ENCODE measurements at places on chromosomes 7 and 10. TPM values are rescaled to one million over a fixed set of nuclear protein-coding genes. Genes with fewer than 3 reads are reported as not detected.

DNA sequence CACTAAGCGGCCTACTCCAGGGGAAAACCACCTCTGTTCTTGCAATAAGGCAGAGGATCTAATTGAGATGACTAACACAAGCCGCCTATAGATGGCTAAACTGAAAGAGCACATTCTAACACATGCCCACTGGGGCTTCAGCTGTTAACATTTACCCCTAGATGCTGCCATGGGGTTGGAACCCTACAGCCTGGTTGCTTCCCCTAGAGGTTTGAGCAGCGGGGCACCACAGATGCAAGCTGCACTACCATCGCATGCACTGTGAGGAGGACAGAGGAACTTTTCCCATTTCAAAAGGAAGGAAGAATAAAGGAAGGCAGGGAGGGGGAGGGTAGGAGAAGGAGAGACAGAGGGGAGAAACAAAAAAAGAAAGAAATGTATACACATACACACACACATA is 465.8 kb upstream of the PCDH15 start:
- no peak for DNase-seq

GRCh38 chr7:94907811-94908322 is 473 bp downstream of the PPP1R9A start:
- DNase-seq: no peak

DNA sequence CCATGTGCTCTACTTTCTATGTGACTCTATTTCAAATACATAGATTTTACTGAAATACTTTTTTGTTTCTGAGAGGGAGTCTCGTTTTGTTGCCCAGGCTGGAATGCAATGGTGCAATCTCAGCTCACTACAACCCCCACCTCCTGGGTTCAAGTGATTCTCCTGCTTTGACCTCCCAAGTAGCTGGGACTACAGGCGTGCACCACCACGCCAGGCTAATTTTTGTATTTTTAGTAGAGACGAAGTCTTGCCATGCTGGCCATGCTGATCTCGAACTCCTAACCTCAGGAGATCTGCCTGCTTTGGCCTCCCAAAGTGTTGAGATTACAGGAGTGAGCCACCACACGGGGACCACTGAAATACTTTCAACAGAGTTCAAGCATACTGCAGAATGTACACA is 3.5 kb downstream of the IDI1 start:
- DNase-seq: no peak

GRCh38 chr7:99739699-99740572 is 4.9 kb upstream of the CYP3A7 start:
- DNase-seq: no peak

GRCh38 chr7:585229-585711 is 65.6 kb upstream of the PDGFA start:
- no peak for DNase-seq

GRCh38 chr7:87648316-87648715 is 20.1 kb downstream of the RUNDC3B start:
- no peak for DNase-seq

- no peak for DNase-seq
Observed at GRCh38 chr7:71312755-71313490, 181.0 kb downstream of the GALNT17 start.

GRCh38 chr10:78645169-78645686 is 423.5 kb upstream of the ZMIZ1 start:
- no peak for DNase-seq

DNA sequence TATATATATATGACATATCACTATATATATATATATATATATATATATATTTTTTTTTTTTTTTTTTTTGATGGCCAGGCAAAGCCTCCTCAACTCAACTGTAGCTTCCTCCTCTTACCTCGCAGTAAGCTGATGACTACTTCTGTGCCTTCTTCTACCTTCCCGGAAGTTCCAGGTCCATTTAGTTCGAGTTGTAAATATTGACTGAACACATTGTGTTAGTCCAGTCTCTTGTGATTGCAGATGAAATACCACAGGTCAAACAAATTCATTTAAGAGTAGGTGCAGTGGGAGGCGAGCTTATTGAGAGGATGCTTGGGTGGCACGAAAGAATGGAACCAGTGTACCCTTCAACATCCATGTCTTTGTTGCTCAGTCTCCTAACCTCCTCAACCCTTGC is 144.6 kb downstream of the ST7 start:
- no peak for DNase-seq

- DNase-seq: no peak
Observed at GRCh38 chr7:133139350-133139749, 57.5 kb upstream of the CHCHD3 start.

- DNase-seq: no peak
Observed at GRCh38 chr10:132555648-132556575, 18.3 kb downstream of the INPP5A start.

DNA sequence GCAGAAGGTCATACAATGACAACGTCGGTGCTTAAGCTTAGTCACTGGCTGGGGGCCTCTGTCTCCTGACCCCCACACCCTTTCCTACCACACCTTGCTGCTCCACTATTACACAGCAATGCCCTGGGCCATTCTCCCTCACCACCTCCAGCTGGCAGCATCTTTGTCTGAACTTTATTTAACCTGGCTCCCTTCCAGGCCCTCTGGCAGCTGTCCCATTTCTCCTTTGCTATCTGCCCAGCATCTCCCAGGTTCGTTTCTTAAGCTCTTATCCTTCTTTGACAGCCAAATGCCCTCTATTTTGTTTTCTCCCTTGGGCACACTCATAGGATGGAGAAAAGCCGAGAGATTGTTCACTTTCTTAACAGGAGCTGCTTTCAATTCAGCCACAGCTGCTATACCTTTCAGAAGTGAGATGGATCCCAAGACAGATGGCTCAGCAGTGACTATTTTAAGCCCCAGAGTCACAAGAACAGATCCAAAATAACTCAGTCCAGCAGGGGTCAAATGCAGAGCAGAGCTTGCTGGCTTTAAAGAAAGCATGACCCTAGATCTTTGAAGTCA is 1277.1 kb upstream of the AUTS2 start:
- DNase-seq: peak; percentile 79

DNA sequence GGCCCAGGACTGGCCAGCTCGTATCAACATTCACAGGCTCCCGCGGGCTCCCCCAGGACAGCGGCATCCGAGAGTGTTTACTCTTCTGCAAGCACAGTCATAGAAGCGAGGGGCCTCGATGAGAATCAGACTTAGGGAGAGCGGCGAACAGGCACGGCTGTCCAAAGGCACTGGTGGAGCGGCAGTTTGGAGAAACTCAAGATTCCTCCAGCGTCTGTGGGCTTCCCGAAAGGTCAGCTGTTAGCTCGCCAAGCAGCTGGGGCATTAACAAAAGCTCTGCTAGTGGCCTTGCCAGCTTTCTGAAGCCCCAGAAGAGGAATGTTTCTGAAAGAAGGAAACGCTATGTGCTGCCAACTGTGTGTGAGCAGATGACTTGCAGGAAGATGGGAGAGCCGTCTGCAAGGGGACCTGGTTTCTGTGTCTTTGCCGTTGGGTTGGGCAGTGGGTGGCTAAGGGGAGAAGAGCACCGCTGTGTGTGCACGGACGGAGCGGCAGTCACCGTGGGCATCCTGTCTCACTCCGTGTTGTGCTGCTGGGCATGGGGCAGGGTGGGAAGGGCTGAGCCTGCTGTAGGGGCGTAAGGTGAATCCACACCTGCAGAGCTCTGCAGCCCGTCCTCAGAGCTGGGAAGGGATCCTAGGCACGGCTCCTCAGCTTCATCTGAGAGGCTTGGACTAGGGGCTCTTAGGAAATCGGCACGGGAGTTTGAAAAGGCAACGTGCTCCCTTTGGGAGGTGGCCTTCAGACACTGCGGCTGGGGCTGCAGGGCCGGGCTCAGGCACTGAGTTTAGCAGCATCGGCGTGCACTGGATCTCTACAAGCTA is 42.1 kb downstream of the AMZ1 start:
- DNase-seq: peak; percentile 49

GRCh38 chr7:47968847-47969774 is 10.3 kb downstream of the HUS1 start:
- DNase-seq: no peak

DNA sequence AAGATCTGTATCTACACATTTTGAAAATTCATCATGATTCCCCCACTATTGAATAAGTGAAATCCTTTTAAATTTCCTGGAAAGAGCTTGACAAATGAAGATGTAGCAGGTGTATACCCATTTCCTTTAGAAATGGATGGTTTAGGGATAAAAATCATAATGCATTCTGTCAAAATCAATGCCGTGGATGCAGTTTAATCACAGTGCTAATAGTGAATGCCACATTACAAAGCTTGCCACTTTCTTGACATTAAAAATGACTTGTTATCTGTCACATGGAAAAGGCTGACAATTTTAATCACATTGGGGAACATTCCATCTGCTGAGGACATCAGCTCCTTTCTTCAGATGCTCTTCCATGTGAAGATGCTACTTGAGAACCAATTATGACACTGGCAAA is 229.6 kb downstream of the GPAM start:
- DNase-seq: no peak

DNA sequence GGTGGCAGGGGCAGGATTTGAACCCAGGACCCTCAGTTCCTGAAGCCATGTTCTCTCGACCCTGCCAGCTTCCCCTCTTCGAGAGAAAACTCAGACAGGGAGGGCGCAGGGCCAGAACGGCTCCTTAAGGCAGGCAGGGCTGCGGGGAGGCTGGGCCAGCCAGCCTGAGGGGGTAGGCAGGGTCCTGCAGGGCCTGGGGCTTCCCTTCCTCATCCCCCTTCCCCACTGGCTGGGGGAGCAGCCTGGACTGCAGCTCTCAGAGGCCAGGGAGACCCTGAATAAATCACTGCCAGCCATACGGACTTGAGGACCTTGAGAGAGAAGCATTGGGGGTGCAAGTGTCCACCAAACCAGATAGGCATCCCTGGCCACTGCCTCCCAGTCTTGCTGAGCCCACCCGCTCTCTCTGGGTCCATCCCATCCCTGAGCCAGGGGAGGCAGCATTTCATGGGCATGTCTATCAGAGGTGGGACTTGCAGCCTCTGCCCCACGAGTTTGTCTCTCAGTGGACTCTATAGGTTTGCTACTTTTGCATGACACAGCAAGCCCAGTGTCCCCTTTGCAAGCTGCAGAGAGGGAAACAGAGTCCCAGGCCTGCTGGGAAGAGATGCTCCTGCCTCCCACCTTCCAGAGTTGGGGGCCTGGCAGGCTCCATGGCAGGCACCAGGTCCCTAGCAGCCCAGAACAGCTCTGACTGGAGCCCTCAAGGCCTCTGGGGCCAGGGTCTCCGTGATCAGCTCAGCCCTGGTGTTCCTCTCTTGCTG is 70.9 kb downstream of the MYL10 start:
- DNase-seq: peak; percentile 39

GRCh38 chr10:117537436-117537903 is 5.1 kb upstream of the EMX2 start:
- no peak for DNase-seq

- no peak for DNase-seq
Observed at GRCh38 chr10:50456719-50457118, 167.0 kb downstream of the SGMS1 start.

- DNase-seq: no peak
Observed at GRCh38 chr7:55107946-55108345, 89.1 kb downstream of the EGFR start.

- no peak for DNase-seq
Observed at GRCh38 chr7:139745678-139746143, 32.1 kb downstream of the HIPK2 start.

DNA sequence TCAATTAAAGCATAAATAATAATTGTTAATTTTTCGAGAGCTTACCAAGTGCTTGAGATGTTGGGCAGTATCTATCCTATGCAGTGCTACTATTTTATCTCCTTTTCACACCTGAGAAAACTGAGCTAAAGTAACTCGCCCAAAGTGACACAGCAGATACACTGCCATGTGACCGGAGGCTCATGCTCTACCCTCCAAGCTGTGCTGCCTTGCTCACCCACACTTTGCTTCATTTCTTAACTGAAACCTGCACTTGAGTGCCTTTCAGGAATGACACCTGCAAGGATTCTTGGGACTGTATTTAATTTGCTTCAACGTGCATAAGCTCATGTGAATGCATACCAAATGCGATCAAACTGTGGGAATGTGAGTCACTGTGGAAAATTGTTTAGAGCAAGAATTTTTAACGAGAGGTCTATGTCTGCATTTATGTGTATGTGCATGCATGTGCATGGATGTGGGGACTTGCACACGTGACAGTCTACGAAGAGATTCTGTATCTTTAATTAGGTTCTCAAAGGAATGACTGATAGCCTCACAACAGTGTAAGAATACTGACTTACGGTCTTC is 119.2 kb downstream of the ADCYAP1R1 start:
- DNase-seq: no peak

GRCh38 chr7:79055722-79056415 is 397.6 kb downstream of the MAGI2 start:
- peak; percentile 70 for DNase-seq

GRCh38 chr10:113068178-113068890 is 118.3 kb downstream of the TCF7L2 start:
- no peak for DNase-seq

DNA sequence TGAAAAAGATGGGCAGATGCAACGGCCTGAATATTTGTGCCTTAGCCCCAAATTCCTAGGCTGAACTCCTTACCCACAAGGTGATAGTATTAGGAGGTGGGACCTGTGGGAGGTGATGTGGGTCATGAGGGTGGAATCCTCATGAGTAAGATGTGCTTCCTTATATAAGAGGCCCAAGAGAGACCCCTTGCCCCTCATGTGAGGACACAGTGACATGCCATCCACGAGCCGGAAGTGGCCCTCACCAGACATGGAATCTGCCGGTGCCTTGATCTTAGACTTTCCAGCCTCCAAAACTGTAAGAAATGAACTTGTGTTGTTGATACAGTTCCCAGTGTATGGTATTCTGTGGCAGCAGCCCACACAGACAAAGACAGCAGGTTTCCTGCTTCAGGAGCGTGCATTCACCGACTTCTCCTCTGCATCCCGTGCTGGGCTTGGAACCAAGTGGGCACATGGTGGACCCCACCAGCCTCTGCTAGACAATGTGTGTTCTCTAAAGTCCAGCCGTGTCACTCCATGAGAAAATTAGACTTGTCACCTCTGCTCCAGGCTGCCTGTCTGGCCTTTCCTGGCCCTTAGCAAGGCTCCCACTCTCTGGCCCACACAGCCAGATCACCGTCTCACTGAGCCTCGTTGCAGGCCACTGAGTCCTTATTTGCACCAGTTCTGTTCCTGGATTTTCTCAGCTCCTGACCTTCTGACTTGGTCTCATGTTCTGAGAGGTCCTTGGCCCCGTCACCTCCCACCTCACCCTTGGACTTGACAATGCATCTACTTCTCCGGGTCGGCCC is 52.9 kb upstream of the CACUL1 start:
- DNase-seq: no peak

OLAH gene
- not detected for total RNA-seq

FGFR2 gene
- 36.2 TPM for total RNA-seq

PALD1 gene
- 11.0 TPM for total RNA-seq

OR2A1 gene
- total RNA-seq: not detected

NEUROD6 gene
- total RNA-seq: not detected

C10orf62 gene
- total RNA-seq: not detected

GNAT3 gene
- not detected for total RNA-seq

C7orf57 gene
- total RNA-seq: 0.42 TPM

PIP gene
- total RNA-seq: not detected

RPEL1 gene
- not detected for total RNA-seq

CYP2C8 gene
- 1.6 TPM for total RNA-seq

All from ureter (tissue), 1 donor.